NCI-H2171 treated with DMSO at 0.1 percent for 48 hours (cell line): ENCODE measurements at places on chromosomes 11 and 22.

GRCh38 chr11:479311-479710 is 27.7 kb downstream of the RNH1 start:
- DNase-seq = no peak

GRCh38 chr11:68179847-68180246 is 33.2 kb downstream of the KMT5B start:
- no peak for DNase-seq

- DNase-seq = no peak
Measured at GRCh38 chr11:76588455-76589325, 81.9 kb downstream of the LRRC32 start.

DNA sequence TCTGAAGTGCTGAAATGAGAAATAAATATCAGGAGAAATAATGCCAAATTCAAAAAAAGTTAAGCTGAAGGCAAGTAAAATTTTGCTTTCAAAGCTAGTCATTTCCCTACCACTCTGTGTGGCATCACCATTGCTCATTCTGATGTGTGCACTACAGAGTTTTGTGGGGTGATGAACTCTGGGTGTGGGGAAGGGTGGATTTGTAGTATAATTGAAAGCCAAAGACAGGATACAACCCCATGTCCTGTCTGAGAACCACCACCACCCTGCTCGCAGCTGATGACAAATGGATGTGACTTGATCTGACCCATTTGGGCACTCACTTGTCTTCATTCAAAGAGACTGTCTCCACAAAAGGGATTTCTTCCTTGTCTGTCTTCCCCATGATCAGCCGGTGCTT is 19.3 kb upstream of the TMEM9B start:
- DNase-seq = no peak

DNA sequence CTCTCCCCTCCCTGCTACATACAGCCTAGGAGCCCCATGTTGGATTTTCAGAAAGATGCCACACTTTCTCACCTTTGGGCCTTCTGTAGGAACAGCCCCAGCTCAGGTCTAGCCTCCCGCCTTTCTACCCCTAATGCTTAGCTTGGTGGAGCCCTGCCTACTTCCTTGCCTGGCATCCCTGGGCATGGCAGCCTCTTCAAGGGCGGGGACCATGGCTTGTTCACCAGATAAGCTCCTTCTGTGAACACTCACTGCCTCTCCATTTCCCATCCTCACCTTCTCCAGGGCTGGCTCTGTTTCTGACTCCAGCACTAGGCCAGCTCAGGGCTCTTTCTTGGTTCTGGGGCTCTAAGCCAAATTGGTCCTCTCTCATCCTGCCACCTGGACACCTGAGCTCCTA is 1.4 kb downstream of the SEPTIN3 start:
- no peak for DNase-seq

- DNase-seq = no peak
Measured at GRCh38 chr11:72598466-72598865, 75.8 kb downstream of the PDE2A start.

DNA sequence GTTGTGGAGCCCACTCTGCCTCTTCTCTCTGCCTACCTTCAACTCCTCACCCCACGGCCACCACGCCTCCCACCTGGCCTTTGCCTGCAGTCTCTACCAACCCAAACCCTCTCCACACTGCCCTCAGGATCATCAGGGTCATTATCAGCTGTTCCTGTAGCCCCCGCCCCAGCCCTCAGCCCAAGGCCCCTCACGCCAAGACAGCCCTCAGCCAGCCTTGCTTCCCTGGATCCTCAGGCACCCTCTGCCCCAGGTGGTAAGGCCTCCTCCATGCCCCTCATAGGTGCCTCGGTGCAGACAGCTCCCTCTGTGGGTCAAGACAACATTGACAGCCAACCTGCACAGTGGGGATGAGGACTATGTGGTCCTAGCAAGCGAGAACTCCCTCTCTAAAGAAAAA is 1.7 kb downstream of the SBF1 start:
- DNase-seq = no peak

GRCh38 chr11:18364495-18365073 is 29.8 kb upstream of the LDHA start:
- no peak for DNase-seq

- DNase-seq = peak; percentile 75
Measured at GRCh38 chr22:36806835-36807234, 10.0 kb downstream of the PVALB start.

- DNase-seq = no peak
Measured at GRCh38 chr11:84947970-84948580, 679.1 kb downstream of the DLG2 start.

GRCh38 chr22:17366830-17367229 is 2.4 kb upstream of the CECR2 start:
- no peak for DNase-seq

DNA sequence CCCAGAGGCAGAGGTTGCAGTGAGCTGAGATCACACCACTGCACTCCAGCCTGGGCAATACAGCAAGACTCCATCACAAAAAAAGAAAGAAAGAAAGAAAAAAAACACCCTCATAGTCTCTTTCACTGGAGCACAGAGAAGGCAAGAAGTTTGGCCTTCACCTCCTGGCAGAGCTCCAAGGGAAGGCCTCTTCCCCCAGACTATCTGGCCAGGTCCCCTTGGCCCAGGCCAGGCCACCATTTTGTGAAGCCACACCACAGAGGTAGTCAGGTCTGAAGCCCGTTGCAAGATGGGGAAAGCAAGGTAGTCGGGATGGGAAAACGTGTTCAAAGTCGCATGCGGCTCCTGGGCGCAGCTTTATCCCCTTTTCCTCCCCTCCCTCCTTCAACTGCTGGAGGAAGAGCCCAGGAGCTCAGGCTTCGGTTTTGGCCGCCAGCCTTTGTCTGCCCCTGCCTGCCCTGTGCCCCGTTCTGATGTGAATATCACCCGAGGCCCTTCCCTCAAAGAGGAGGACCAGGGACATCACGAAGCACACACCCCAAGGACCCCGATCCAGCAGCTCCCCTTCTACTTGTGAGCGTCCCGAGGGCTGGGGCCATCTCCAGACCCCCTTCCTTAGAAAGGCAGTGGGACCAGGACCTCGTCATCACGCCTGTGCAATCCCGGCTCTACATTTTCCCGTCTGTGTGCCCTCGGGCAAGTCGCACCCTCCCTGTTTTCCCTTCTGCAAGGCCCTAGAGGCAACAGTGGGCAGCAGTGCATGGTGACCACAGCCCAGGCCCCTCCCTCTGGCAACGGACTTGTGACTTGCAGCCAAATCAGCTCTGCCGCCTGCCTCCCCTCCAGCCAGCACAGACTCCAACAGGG is 17.7 kb downstream of the CABP7 start:
- DNase-seq = no peak

- no peak for DNase-seq
Measured at GRCh38 chr11:47010179-47010578, 73.6 kb downstream of the CSTPP1 start.

- no peak for DNase-seq
Measured at GRCh38 chr11:12456651-12457579, 79.5 kb downstream of the PARVA start.

DNA sequence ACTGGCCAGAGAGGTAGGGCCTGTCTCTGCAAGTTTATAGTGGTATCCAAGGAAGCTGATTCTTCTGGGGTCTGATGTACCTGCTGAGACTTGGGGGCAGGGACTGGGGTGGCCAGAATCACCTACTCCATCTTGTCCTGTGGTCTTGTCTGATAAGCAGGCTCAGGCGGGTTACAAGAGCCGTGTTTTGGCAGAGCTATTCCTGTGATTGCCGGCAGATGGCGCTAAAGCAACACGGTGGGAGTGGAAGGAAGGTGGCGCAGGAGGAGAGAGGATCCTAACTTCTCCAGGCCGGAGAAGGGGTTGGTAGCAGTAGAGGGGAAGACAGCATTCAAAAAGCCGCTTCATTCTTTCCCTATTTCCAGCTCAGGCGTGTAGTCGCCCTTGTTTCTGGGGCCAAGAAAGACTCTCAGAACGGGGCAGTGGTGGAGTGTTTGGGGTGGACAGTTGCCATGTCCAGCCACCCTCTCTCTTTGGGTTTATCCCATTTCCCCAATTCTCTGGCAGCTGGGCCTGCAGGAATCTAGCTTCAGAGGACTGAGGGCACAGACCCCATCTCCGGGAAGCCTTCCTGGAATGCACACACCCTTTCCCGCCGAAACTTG is 15.1 kb downstream of the CHRM1 start:
- peak; percentile 77 for DNase-seq

- DNase-seq = no peak
Measured at GRCh38 chr22:25060522-25061071, 108.1 kb downstream of the KIAA1671 start.

DNA sequence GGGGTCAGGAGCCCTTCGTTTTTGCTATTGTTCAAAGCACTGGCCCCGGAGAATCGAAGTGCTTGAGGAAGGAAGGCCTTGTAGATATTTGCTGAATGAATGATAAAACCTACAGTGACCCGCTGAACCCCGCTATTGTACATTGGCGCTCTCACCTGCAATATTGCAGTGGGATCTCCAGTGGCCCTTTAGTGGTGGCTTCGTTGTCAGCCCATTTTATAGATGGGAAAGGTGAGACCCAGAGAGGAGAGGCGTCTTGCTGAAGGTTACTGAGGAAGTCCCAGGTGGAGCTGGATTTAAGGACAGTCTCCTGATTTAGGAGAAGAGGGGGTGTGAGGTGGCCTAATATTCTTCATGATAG is 1.2 kb downstream of the CDC42EP2 start:
- DNase-seq = no peak

- no peak for DNase-seq
Measured at GRCh38 chr11:78293536-78293935, 104.8 kb downstream of the USP35 start.

- no peak for DNase-seq
Measured at GRCh38 chr11:120271672-120272071, 31.7 kb downstream of the POU2F3 start.

DNA sequence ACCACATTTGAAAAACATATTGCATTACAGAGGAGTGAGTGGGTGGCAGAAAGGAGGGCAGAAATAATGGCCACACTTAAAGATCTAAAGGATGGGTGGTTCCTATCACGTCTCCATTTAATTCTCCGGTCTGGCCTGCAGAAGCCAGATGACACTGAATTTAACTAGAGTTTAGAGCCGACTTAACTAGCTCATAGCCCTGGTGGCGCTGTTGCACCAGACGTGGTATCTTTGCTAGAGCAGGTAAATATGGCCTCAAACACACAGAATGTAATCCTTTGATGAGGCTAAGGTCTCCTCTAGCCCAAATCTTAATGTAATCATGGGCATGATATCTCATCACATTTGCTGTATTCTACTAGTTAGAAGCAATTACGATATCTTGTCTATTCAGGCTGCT is 51.5 kb upstream of the GAL start:
- peak; percentile 6 for DNase-seq

- DNase-seq = no peak
Measured at GRCh38 chr11:115454525-115454924, 49.7 kb downstream of the CADM1 start.

DNA sequence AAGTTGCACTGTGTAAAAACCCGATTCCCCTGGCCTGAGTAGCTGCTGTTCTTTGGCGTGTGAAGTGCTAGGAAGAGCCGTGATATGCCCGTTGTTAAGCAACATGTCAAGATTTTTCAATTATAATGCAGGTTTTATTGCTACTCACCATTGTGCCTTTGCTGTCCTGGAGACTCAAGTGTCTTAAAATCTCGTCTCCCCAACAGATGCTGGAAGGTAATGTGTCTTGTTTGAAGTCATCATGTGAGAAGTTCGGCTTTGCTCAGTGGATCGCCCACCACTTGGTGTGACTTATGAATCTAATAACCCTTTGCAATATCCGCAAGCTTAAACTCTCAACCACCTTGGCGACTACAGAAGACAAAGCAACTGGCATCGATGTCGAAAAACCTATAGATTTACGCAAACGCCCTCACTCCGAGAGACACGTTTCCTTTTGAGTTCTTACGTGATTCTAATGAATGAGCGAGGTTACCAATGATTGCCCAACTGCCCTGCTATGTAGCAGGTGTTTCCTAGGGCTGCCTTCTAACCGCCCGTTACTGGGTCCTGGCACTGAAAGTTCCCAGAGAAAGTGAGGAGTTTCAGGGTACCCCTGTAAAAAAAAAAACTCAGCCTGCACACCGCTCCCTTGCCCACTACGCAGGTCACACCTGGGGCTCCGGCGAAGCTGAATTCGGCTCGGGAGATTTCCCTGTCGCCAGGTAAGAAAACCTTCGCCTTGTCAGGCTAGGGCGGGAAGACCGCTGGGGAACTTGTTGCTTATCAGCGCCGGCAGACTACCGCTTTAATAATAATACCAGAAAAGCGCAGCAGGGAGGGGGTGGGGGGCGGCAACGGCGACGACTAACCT is 21.2 kb upstream of the BDNF start:
- DNase-seq = no peak

- no peak for DNase-seq
Measured at GRCh38 chr11:2762451-2762850, 62.7 kb upstream of the KCNQ1OT1 start.

GRCh38 chr11:46655631-46656030 is 38.3 kb downstream of the ATG13 start:
- DNase-seq = no peak

GRCh38 chr11:71452199-71453036 is 585 bp upstream of the NADSYN1 start:
- DNase-seq = peak; percentile 90

DNA sequence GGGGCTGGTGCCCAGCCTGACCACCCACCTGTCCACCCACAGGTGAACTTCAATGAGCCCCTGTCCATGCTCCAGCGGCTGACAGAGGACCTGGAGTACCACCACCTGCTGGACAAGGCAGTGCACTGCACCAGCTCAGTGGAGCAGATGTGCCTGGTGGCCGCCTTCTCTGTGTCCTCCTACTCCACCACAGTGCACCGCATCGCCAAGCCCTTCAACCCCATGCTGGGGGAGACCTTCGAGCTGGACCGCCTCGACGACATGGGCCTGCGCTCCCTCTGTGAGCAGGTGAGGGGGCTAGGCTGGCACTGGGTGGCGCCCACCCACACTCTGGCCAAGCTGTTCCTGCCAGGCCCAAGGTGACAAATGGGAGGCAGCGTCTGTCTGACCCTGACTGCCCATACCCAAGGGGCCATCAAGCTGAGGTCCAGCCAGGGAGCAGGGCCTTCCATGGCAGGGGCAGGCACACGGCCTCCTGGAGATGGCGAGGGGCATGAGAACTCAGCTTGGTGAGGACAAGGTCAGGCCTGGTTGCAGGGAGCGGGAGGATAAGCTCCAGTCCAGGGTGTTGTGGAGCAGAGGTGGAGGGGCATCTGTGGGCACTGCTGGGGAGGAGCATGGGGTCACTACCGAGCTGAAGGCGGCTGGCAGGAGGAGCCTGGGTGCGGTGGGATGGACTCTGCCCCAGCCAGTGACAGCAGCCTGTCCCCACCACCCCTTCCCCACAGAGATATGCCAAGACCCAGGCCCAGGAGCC is 77.7 kb downstream of the MORC2 start:
- DNase-seq = no peak
